Activated gamma-delta T cell (primary cell): ENCODE measurements at places on chromosomes 4 and X.

DNA sequence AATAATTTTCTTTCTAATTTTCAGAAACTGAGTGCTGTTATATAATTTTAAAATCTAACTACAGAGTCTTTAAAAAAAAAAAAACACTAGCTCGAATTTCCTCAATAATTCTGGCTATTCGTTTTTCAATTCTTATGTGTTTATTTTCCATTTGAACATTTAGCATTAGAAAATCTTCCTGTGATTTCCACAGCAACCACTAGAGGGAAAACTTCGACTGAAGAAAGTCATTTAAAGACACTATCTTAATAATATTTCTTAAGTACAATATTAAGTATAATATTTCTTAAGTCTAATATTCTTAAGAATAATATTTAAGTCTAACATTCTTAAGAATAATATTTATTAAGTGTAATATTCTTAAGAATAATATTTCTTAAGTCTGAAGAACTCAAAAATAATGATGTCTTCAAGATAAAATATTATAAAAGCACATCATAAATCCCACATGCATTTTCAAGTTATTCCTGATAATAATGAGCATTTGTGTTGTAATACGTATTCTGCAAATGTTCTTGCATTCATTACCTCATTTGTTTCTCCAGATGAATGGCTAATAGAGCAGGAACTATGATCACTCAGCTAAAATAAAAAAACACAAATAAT lies 118.4 kb upstream of the WDR17 start:
- no peak for DNase-seq

DNA sequence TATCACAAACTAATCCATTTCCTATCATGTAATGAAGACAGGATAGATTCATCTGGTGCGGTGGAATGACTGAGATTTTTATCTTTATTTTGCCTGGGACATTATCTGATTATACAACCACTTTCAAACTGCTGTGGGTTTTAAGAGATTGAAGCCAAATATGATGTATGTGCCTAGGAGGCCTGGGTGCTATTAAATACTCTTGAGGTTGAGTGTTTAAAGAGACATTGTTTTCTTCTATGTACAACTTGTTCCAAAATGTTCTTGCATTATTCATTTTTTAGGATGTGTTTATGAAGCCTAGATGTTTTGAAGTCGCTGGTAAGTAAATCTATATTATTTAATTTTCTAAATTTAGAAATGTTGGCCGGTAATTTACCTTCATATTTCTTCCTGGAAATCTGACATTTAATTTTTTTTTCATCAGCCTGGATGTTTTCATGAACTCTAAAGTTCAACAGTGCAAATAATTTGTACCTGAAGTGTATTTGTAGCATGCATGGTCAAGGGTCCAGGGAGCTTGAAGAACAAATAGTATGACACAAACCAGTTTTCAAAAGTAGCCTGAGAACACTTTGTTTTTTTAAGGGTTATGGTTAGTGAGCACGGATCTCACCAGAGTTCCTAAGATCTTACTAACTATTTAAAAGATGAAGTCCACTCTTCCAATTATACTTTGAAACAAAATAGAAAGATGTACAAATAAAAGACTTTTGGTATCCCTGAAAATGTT lies 72.8 kb upstream of the ATP8A1 start:
- no peak for DNase-seq

- no peak for DNase-seq
These were observed 41.9 kb upstream of the APLN start for GRCh38 chrX:129696463-129697155.

GRCh38 chr4:155809835-155810234 lies 51.0 kb downstream of the GUCY1B1 start:
- no peak for DNase-seq

DNA sequence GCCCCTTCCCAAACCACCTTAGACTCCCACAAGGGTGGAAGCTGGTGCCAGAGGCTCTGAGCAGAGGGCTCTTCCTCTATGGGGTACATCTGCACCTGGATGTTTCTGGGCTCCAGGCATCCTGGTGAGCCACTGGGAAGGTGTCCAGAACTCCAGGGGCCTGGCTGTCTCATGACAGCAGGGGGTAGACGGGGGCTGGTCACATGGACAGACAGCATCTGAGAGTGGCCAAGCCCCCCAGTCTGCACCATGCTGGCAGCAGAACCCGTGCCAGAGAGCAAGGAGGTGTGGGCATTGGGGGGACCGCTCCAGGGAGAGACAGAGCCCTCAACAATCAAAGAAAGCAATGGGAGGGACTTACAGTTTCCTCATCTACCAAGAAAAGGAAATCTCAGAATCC lies 39.5 kb downstream of the ZFYVE28 start:
- no peak for DNase-seq

DNA sequence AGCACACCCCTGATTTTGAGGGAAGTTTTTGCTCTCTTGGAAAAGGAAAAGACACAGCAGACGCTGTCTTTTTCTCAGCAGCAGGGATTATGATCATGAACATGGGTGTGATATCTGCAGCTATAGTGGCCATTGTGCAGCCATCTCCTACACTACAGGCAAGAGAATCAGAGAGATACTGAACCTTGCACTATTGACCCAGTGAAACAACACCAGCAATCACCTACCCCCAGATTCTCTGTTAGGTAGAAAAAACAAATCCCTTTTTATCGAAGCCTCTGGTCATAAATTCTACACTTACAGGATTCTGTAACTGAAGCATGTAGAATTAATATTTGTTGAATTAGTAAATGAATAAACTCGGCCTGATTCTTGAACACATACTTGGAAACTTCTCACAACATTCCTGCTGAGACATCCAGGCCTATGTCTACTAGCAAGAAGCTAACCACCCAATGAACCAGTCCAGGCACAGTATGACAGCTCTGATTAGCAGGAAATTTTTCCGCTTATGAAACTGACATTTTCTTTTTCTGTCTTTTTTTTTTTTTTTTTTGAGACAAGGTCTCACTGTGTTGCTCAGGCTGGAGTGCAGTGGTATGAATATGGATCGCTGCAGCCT lies 5.0 kb upstream of the AFAP1 start:
- DNase-seq = no peak

- no peak for DNase-seq
These were observed 392.3 kb downstream of the CENPC start for GRCh38 chr4:67152976-67153375.

DNA sequence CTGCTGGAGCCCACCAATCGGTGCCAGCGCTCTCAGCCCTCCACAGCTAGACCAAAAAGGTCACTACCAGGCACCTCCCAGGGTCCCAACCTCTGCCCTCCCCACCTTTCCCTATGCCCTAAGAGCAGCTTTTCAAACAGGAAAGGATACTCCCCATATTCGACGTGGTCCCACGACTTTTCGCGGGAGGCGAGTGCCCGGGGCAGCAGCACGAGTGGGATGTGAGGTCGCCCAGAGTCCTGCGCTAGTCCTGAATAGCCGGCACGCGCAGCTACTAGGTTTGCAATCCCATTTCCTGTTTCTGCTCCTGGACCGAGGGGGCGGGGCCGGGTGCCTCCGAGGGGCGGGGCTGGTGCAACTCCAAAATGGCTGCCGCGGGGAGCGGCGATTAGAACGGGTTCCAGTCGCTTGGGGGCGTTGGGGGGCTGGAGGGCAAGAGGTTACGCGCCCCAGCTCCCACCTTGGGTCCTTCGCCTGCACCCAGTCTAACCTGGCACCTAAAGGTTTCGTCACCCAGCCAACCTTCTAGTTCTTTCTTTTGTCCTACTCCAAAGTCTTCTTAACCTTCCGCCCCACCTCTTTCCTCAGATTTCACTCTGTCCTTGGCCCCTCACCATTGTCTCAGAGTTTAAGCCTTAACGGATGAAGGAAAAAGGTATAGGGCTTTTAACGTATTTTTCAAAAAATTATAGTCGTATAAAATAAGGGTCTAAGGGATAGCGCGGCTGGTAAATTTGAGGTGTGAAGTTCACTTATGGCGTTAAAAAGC lies 85.0 kb upstream of the TENT5D start:
- no peak for DNase-seq

- DNase-seq = no peak
These were observed 64.3 kb upstream of the NR0B1 start for GRCh38 chrX:30373479-30373878.

DNA sequence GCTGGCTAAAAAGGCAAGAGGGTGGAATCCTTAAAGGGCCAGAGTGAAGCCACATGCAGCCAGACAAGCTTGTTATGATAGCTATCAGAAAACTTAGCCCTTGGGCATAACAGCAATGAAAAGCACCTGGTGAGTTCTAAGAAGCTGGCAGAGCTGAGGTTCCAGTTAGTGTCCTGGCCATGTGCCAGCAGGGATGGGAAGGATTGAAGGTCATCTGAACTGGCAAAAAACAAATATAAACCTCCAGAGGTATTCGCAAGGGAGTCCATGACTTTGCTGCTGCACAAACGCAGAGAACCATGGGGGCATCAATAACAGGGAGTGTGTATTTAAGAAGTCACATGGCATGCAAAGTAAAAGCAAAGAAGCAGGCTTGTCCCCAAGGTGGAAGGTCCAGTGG lies 208.9 kb downstream of the FAM47A start:
- DNase-seq = no peak

GRCh38 chrX:121146059-121146628 lies 98.7 kb downstream of the GLUD2 start:
- no peak for DNase-seq

DNA sequence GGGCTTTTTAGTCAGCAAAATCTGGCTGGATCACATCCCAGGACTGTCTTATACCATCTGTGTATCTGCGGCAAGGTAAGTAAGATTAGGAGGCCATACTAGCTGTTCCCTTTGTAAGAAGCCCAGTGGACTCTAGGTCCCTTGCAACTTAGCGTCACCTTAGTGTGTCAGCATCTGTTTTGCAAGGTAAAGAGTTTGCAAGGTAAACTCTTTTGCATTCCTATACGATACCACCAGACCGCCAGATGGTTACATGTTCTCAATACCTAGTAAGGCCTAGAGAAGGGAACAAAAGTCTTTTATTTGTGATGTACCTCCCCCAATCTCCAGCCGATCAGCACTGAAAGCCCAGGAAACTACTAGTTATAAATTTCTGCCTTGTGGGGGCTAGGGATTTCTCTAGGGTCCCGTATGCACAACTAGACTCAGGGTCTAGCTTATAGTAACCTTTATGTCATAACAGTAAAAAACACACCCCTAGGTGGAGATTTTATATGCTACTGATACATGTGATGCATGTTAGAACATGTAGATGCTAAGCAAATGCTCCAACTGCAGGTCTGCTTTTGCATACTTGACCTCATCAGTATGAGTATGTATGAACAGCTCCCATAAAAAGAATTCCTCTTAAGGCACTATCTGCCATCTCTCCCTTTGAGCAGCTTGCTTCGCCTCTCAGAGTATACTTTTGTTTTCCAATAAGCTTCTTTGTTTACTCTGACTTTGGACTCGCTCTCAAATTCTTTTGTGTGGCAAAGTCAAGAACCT lies 78.4 kb downstream of the KCNIP4 start:
- DNase-seq = no peak

DNA sequence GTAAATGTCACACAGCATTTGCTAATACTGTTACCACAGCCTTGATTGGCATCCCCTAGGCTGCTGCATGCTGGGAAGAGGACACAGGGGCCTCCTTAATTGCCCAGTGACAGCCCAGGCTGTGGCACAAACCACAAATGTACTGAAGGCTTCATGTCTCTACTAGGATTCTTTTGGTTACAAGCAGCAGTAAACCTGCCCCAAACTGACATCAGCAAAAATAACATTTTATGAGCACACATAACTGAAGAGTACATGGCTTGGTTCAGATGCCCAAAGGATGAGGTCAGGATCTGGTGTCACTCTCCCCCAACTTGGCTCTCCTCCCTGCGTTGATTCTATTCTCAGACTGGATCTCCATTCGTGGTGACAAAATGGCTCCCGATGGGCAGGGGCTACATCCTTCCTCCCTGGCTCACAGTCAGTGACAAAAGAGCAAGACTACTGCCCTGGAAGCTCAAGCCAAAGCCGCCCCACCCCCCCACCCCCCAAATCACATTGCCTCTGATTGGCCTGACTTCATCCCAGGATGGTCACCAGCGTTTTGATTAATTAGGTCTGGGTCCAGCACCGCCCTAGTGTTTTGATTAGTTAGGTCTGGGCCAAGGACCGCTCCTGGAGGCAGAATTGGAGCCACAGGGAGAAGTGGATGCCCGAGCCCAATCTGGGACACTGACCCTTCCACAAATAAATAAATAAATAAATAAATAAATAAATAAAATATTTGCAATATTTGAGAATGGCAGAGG lies 180.5 kb upstream of the RBPJ start:
- no peak for DNase-seq

DNA sequence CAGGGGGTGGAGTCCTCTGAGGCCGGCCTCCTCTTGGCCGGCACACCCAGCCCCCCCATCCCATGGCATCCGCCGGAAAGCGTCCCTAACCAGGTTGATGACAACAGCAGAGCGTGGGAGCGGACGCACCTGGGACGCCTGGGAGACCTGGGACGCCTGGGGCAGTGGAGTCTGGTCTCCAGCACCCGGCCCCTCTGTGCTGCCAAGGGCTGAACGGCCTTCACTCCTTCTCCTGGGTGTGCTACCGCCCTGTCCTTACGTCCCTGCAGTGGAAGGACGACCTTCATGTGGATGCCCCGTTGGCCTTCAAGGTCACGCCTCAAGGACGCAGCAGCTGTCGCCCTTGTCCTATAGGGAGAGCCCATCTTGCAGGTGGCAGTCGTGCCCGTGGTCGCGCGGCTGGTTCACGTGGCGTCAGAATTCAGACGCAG lies 26.9 kb downstream of the NKX1-1 start:
- DNase-seq = no peak

- DNase-seq = no peak
These were observed 15.2 kb upstream of the CLOCK start for GRCh38 chr4:55561889-55562288.

DNA sequence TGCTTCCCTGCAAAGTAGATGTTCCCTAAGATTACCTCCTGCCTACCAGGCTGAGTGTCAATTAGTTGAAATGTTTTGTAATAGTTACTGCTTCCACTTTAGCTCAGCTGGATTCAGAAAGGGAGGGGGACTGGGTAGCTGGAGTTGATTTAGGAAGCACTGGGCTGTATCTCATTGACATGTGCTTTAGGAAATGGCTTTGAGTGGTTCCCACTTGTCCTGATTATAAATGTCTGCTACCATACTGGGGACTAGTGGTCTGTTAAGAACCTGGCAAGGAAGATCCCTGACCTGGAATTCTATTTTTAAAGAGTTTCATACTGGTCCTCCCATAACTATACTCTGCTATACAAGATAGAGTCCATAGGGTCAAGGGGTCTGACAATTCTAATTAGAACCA lies 363.9 kb upstream of the PPP1R2C start:
- no peak for DNase-seq

GRCh38 chrX:136856551-136856950 lies 24.0 kb downstream of the RBMX start:
- no peak for DNase-seq

DNA sequence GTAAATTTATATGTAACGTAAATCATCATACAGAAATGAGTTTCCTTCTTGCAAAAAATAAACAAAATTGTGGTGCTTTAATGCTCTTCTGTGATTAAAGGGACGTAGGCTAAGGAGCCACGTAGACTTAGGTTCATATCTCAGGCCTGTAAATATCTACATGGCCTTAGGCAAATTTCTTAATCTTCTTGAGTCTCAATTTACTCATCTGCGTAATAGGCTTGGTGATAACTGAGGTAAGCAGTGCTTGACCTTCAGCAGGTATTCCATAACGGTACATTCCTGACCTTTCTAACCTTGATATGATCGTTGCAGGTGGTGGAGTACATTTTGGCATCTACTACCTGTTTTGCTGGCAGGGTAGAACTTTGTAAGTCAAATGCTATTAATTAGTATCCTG lies 65.2 kb upstream of the TLR3 start:
- no peak for DNase-seq
